Activated CD4-positive, alpha-beta T cell treated with anti-CD3 and anti-CD28 coated beads for 24 hours (primary cell): ENCODE measurements at places on chromosomes 5 and 9.

- DNase-seq, result no peak
These were observed 2.2 kb downstream of the LRRTM2 start for GRCh38 chr5:138872841-138873465.

DNA sequence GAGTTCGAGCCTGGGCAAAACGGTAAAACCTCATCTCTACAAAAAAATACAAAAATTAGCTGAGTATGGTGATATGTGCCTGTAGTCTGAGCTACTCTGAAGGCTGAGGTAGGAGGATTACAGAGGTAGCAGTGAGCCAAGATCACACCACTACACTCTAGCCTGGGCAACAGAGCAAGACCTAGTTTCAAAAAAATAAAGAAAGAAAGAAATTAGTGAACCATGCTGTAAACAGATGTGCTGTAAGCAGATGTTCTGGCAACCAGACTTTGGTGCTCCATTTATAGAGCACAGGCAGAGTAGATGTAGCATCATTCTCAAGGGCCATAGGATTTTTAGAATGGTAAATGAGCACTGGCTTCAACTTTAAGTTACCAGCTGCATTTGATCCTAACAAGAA is 115.4 kb downstream of the ST8SIA4 start:
- DNase-seq, result no peak

DNA sequence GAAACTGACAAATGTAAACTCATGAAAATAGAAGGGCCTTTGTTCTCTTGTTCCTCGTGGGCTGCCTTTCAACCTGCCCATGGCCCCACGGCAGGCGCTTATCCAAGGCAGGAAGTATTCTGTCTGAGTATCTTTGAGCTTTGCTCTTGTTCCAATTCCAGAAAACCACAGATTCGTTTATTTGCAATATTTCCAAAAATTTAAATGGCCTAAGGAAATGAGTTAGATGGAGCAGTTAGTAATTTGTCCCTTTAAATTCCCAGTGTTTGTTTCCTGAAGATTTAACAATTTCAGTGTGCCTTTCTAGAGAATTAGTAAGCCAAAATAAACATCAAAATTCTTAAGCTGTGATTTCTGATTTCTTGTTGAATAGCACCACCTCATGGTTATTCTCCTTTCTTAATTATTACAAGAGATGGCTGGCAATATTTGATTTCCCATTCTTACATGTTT is 299.4 kb upstream of the RASA1 start:
- DNase-seq, result no peak

DNA sequence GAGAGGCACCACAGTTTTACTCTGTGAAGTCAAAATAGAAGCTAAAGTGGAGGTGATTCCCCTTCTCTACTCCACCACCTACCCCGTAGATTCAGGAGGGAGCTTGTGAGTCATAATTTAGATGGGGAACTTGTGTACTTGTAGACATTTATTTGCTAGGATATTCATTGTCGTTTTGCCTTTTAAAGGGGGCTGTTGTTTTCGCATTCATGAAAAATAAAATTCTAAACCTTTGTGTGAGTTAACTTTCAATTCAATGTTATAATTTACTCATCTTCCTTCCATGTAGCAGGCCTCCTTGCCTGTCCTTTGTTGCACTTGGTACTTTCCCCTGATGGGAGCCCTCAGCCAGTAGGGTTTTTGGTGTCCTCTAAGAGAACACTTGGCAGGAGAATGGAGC is 22.0 kb downstream of the SECISBP2 start:
- no peak for DNase-seq

DNA sequence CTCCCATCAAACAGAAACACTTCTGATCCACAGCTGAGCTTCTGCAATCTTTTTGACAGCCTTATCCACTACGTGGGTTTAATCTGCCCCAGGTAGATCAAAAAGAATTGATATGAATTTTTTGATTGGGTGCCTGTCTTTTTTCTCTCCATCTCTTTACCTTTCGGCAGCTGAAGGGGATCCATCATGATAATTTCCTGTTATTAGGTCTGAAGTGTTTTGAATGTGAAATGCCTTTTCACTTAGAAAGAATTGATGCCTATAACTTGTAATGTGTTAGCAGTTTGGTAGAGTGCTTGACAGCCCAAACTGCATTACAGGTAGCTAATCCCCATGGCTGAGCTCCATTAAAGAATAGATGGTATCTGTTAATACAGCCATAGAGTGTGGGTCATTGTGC is 745.4 kb downstream of the TLR4 start:
- no peak for DNase-seq

DNA sequence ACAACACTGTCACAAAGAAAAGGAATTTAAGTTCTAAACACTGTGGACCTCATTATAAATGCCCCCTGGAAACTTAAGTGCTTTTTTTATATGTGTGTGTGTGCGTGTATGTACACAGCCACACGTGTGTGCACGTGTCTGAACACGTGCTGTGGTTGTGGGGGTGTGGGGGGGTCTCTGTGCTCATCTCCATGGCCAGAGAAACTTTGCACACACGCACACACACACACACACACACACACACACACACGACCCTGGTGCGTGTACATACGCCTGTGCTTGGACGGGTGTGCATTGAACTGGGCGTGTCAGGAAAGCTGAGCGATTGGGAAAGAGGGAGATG is 27.9 kb downstream of the AMBP start:
- no peak for DNase-seq

DNA sequence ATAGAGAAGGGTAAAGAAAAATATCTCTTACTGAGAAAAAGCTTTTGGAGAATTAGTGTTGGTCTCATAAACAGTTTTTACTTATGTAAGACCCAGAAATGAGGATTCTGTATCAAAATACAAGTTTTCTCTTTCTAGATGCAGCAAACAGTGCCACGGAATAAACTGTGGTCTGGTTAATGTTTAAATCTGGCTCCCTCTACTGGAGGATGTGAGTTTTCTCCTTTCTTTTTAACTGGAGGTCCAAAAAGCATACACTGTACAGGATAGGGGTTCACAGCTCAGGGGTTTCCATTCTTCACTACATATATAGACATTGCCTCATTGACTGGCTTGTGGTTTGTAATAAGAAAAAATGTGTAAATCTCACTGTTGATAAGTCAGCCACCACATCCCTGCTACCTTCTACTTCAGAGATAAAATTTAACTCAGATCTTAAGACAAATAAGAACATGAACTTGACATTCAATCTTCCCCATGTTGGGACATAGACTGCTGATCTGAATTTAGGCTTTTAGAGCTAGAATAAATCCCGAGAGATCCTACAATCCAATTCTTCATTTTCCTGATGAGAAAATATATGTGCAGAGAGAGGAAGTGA is 98.9 kb downstream of the CFAP95 start:
- no peak for DNase-seq

GRCh38 chr9:3292311-3292710 is 233.5 kb downstream of the RFX3 start:
- DNase-seq, result no peak
